CD4-positive, alpha-beta T cell treated with Interleukin-1 beta for 1 hour (primary cell): ENCODE measurements at places on chromosomes 5 and 9.

DNA sequence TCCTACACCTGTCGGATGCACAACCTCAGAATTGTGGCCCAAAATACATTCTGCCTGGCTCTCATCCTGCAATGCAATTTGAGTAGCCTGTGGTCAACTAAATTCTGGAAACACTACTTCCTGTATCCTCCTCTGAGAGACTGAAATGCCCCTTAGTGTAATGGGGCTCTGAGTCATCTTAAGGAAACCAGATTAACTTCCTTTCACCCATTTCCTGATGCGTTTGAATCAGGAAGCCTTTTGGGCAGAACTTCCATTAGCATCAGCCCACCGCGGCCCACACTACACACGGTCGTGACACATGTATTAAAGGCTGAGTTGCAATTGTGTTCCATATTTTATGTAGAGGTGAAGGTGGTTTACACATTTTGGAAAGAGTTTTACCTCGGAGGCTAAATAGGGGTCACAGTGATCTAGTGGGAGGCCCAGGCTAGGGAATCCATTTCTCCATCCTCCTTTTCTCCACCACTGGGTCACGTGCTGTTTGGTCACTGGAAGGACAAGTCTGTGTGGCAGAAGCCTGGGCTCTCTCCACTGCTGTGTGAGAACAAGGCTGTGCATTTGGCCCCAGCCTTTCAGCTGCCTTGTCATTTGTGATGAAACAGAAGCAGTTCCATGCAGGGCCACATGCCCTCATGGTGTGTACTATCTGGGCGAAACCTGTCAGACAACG is 55.9 kb downstream of the DAP start:
- DNase-seq: peak; percentile 6

DNA sequence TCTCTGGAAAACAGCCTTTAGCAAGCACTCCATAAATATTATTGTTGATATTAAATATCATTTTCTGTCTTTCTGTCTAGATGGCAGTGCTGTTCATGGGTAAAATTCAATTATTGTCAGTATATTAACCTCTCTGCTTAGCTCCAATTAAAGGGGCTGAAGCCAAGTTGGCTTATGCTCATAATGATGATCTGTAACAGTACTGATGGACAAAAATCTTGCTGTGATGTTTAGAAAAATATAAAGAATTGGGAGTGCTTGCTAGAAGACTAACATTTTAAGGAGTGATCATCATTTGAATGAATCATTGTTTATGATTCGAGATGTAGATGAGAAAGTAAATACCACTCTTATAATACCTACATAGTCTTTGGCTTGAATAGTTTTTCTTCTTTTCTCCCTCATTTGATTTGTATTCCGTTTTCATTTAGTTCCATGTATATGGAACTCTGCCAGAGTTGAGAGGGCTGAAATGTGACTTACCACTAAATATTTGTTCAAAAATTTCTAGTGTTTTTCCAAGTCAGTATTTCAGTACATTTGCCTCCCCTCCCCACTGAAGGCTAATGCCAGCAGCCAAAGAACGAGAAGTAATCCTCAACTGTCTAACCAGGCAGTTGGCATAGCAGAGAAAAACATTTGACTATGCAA is 538.3 kb downstream of the CSNK1G3 start:
- no peak for DNase-seq

DNA sequence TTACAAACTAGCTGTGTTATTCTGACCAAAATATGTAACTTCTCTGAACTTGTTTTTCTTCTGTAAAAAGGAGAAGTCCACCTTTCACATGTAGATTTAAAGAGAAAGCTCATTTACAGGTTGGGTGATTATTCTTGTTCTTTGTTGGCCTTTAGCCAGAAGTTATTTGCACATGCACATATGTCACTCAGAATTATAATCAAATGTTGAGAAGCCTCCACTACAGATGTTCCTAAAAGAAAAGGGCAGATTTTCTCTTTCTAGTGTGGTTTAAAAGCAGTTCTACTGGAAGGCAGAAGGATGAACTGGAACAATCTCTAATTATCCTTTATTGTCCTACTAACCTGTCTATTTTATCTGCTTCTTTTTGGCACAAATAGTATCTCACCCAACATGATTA is 209.8 kb upstream of the ELAVL2 start:
- no peak for DNase-seq

DNA sequence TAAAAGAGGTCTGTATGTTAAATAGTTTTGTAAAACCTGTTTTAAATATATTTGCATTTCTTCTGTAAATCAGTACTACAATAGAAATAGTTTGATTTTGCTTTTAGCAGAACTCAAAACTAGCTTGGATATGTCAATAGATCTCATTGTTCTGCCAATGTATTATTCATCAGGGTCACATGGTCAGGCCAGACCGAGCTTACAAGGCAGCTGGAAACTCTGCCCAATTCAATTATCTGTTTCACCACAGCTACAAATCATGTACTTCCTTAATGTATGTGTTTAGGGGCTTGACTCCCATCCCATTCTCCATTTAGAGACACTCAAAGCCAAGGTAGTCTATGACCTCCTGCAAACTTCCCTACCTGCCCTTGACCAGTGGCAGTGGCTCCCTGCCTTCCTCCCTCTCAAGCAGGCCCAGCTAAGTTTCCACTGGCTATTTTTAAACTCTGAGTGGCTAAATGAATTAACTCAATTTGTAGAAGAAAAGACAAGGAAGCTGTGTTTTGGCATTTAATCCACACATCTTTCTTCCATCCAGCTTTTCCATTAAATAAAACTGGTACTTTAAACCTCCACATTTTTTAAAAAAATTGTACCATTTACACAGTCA is 46.4 kb upstream of the SELENOP start:
- no peak for DNase-seq

GRCh38 chr5:169706071-169706470 is 69.0 kb downstream of the DOCK2 start:
- no peak for DNase-seq

- no peak for DNase-seq
Measured at GRCh38 chr9:10438955-10439354, 173.8 kb downstream of the PTPRD start.

- no peak for DNase-seq
Measured at GRCh38 chr5:40410964-40411635, 268.6 kb upstream of the PTGER4 start.

GRCh38 chr5:42235837-42236236 is 187.4 kb upstream of the GHR start:
- DNase-seq: no peak
